ENCODE measurements at places on chromosomes 2 and 18.

GRCh38 chr2:158693476-158693875 lies 101.6 kb upstream of the DAPL1 start:
- no peak for DNase-seq

GRCh38 chr2:147862859-147863516 lies 18.2 kb downstream of the ACVR2A start:
- no peak for DNase-seq

- DNase-seq, result peak; percentile 54
Measured at GRCh38 chr2:38750011-38750890, 910 bp downstream of the SRSF7 start.

DNA sequence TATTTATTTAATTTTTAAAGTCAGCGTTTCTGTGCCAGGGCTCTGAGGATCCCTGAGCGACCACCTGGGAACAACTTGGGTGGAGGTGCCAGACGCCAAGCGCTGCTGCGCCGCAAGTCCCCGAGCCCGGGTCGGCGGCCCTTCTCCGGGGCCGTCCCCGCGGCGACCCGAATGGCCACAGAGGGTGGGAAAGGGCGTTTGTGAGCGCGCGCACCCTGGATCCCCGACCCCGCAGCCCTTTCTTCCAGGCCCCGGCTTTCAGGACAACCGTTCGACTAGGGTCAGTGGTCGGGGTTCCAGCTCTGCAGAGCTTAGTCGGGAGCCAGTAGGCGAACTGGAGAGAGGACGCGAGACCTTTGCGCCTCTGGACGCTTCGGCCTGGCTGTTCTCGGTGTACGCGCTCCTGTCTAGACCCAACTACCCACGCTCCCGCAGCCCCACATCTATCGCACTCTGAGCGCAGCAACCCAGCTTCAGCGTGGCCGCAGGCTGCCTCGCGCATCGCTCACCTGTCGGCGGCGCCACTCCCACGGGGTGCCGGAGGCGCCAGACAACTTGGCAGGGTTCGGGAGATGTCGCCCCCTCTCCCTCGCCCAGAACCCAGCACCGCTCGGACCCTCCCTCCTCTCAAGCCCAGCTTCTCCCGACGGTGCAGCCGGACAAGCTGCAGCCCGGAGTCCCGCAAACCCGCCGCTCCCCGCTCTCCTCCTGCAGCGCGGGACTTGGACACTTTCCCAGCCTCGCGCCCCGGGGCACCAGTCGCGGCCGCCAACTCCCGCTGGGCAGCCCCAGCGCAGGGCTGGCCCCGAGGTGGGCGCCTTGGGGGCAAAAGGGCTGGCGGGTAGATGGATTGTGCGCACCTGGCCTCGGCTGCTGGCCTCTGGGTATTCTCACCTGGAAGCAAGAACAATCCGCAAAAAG lies 758 bp downstream of the LYPD1 start:
- no peak for DNase-seq

DNA sequence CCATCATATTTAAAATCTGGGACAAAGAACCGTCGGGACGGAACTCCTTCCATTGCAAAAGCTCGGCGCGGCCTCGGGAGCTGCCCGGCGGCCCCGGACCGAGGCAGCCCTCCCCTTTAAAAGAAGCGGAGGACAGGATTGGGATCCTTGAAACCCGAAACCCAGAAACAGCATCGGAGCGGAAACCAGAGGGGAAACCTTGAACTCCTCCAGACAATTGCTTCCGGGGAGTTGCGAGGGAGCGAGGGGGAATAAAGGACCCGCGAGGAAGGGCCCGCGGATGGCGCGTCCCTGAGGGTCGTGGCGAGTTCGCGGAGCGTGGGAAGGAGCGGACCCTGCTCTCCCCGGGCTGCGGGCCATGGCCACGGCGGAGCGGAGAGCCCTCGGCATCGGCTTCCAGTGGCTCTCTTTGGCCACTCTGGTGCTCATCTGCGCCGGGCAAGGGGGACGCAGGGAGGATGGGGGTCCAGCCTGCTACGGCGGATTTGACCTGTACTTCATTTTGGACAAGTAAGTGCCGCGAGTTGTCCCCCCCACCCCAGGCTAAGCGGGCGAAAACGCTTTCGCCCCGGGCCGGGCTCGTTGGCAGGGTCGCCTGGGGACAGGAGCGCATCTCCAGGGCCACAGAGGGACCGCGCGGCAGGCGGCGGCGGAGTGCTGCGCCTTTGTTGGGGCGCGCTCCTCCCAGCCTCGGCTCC lies at the start of gene ANTXR1:
Gene ANTXR1 (plus strand): TSS at position 38 of the 698 bp plus-strand sequence. CDS start 321 bp downstream, at position 359.
- DNase-seq, result peak; percentile 32

DNA sequence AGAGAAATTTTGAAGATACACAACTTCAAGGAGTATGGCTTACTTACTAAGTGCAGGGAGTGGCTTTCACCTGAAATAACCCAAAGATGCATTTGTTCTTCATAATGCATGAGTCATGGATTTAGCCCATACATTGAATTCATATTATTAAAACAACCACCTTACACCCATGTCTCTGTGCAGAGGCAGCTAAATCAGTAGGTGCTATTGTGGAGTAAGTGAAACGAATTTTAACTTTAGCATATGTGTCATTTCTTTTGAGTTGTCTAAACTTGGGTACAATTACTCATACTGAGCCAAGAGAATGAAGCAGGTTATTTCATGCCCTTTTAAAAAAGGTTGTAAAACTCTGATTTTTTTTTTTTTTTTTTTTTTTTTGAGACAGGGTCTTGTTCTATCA lies 11.0 kb upstream of the ANKRD29 start:
- DNase-seq, result no peak

All from NCI-H1417 treated with DMSO at 0.1 percent for 48 hours (cell line).